ENCODE measurements at places on chromosomes 5 and 9.
A peak's percentile ranks its signal among the peaks of the same experiment; 100 is the strongest.

GRCh38 chr9:27436234-27436633 is 87.9 kb upstream of the IFNK start:
- DNase-seq, result no peak

GRCh38 chr9:4837261-4838188 is 44.8 kb downstream of the RCL1 start:
- peak; percentile 42 for DNase-seq

DNA sequence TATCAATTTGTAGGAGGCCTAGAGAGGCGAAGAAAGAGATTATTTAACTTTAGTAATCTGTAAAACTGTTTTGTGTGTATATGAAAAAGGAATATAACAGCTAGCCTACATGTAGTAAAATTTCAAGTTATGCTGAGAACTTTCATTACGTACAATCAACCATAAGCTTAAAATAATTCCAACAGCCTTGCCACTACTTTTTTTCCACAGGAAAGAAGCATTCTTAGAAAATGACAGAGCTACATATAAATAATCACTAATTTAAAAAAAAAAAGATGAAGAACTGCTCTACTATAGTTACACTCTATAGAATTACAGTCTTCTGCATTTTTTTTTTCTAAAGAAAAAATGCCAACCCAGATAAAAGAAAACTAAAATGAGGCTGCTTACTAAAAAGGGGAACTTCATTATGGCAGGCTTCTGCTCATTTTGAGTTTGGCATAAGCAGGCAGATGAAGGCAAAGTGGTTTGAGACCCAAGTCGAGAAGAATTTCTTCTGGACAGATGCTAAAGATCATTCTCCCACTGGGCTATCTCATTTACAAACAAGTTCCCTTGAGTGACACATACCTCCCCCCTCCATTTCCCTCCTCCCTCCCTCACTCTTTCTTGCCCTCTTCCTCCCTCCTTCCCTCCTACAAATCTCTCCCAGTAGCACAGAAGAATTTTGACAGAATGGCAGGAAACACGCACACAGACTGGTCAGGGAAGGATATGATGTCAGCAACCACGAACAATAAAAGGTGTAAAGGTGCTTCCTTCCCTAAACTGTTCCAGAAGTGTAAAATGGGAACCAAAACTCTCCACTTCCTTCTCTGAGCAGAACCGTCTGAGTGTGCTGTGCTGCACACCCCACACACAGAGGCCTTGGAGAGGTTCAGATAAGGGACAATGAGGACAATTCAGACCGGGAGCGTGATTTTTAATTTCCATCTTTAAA is 56.1 kb downstream of the MEF2C start:
- no peak for DNase-seq

GRCh38 chr5:157290156-157290980 is 24.4 kb downstream of the CYFIP2 start:
- no peak for DNase-seq

GRCh38 chr5:150393096-150393645 is 19.5 kb downstream of the CD74 start:
- DNase-seq, result no peak

DNA sequence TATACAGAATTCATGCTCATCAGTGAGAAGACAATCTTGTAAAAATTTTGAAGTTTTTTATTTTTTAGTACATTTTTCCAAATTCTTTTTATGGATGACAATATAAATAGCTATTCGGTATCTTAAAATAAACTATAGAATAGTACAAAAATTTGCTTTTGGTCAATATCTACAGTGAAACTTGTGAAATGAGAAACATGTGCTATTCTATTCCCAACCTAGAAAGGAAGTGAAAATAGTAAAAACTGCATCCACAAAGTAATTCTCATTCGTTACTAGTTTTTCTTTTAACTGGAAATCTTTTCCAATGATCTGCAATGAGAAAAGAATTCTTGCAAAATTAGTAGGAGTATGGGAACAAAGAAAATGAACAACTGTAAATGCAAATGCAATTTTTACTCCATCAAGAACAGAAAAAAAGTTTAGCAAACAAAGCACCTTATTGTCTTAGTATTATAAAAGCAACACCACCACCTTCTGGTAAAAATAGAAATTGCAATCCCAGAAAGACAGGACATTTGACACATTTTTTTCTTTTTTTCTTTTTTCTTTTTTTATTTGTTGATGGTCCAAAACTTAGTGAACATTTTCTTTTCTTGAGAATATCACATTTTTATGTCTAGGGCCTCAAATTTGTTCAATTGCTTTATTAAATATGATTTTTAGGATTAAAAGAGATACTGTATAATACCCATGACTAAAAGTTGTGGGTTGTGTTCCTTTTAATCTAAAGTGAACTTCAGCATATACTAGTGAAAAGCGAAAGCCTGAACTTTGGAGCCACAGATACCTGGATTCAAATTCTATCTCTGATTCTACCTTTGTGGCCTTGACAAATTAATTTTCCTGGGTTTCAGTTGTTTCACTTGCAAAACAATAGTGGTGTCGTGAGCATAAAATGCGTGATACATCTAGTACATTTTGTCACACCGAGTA is 72.3 kb downstream of the SLCO4C1 start:
- no peak for DNase-seq

DNA sequence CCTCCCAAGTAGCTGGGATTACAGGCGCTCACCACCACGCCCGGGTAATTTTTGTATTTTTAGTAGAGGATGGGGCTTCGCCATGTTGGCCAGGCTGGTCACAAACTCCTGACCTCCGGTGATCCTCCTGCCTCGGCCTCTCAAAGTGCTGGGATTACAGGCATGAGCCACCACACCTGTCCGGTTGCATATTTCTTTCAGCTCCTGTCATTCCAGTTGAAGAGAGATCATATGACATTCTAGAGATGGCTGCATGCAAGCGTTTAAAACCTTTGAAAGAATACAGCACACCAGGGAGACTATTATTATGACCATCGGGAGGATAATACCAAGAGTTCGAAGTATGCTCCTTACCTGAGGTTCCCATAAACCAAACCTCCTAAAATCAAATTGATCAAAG is 9.6 kb upstream of the NIM1K start:
- DNase-seq, result no peak

- no peak for DNase-seq
Observed at GRCh38 chr9:78493166-78493742, 196.3 kb downstream of the PSAT1 start.

DNA sequence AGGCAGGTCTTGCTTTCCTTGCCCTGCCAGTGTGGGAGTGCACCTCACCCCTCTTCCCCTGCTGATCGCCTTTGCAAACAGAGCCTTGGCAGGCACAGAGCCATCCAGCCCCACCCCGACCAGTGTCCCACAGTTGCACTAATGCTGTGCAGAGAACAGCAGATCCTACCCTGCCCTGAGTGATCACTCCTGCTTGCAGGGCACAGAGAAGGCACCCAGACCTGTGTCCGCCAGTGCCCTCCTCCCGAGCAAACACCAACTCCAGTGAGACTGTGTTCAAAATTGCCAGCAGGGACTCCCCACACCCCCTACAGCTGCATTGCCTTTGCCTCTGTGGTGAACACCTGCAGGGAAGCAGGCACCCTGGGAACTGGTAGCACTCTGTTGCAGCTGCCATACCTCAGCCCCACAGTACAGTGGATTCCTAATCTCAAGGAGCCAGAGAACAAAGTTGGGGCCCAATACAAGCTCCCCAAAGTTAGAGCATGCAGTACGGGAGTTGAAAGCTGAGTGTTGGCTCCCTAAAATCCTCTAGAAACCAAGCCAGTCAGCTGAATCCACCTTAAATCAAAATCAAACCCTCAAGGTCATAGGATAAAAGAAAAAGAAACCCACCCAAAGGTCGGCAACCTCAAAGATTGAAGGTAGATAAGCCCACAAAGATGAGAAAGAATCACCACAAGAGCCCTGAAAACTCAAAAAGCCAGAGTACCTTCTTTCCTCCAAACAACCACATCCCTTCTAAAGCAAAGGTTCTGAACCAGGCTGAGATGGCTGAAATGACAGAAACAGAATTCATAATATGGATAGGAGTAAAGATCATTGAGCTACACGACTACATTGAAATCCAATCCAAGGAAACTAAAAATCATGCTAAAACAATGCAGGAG is 92.9 kb upstream of the PIK3R1 start:
- DNase-seq, result no peak

GRCh38 chr5:161421067-161421466 is 125.5 kb downstream of the GABRB2 start:
- DNase-seq, result no peak

DNA sequence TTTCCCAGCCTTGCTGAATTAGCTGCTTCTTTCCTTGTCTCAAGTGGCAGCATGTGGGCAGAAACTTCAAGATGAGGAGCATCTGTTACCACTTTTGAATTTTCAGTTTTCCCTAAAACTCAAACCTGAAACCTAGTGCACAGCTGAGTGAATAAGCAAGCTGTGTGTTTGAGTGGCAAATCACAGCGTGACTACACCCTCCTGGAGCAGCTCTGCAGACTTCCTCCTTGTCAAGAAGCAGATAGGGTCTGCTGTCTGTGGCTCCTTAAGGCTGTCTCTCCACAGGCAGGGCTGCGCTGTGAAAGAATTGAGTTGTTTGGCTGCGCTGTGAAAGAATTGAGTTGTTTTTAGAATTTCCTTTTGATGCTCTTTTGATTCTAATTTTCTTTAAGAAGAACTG is 179.7 kb upstream of the HAPLN1 start:
- DNase-seq, result no peak

- DNase-seq, result no peak
Observed at GRCh38 chr5:126139773-126140172, 283.4 kb upstream of the GRAMD2B start.

DNA sequence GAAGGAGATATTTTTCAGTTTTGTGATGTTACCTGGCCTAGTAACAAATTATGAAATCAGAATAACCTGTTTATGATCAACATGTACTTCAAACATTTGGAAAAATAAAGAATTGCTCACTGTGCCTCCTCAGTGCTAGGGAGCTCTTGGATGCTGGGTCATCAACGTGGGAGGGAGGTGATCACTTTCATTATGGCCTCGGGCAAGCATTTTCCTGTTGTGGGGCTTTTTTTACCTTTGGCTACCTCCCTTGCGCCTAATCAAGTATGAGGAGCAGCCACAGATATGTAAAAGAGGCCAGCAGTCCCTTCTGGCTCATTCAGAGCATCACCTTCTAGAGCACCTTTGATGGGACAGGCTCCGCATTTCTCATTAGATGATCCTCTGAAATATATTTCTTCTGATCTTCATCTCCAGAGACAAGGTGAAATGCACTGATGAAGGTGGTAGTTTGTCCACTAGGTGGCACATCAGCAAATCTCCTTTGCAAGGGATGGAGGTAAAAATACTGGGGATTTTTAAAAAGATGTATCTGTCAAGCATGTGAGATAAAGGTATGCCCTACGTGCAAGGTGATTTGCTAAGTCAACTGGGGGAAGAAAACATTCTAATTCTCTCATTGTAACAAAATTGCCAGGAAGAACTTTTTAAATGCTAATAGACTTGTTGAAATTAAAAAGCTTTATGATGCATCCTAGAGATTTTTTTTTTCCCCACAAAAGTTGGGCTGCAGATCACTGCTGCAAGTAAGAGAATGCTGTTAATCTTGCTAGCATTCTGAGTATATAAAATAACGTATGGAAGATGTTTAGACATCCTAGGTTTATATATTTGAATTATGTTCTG is 218.2 kb downstream of the MAST4 start:
- no peak for DNase-seq

DNA sequence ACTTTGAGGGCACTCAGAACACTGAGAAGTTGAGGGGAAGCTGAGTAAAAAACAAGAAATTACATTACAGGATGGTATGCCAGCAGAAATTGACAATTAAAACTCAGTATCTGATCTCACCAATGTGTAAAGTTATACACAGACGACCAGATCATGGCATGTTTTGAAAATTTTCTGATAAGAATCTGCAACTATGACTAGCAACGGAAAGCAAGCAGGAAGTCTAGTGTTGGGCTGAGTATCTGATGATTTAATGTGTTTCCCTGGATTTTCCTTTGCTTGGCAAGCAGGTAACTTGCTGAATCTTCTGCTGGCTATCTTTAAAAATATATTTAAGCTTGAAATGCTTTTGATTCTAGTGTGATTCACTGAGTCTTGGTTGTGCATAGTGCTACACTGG is 5.2 kb upstream of the GCNT4 start:
- no peak for DNase-seq

GRCh38 chr9:112861638-112862555 is 28.8 kb downstream of the SLC46A2 start:
- no peak for DNase-seq

- no peak for DNase-seq
Observed at GRCh38 chr5:75931175-75931574, 152.0 kb upstream of the SV2C start.

DNA sequence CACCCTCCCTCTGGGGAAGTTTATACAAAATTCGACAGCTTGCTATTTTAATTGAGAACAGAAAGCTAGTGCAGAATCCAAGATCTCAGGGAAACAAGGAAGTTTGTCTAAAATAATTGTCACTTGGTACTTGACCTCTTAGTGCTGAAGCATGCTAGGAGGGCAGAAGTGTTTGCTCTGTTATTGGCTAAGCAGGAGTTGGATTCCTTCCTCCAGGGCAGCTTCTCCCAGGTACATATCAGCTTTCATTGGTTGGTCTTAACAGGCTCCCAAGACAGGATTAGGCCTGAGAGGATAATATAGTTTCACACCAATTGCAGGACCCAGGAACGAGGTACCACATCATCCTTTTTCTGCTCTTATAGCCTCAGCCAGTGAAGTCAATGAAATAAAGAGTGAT is 432.8 kb downstream of the IRX1 start:
- DNase-seq, result peak; percentile 12

DNA sequence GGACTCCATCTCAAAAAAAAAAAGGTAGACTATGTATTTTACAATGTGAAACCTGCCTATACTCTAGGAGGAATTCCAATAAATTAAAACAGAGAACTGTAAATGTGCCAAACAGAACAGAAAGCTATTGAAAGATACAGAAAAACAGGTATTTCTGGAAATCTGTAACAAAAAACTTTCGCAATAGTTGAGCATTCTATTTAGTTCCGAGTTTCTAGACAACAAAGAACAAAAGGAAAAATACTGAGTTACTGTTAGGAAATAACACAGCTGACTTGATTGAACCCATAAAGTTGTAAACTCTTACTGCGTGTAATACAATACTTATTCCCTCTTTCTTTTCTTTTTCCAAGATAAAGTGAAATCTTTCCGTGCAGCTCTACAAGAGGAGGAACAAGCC is 18.6 kb downstream of the DIMT1 start:
- DNase-seq, result peak; percentile 6

- no peak for DNase-seq
Observed at GRCh38 chr9:136875155-136875554, 9.0 kb upstream of the EDF1 start.

- DNase-seq, result no peak
Observed at GRCh38 chr5:177520916-177521513, 4.3 kb upstream of the DDX41 start.

- DNase-seq, result no peak
Observed at GRCh38 chr9:98763986-98764745, 32.2 kb downstream of the ANKS6 start.

GRCh38 chr5:176722757-176723156 is 75.5 kb downstream of the TSPAN17 start:
- no peak for DNase-seq

DNA sequence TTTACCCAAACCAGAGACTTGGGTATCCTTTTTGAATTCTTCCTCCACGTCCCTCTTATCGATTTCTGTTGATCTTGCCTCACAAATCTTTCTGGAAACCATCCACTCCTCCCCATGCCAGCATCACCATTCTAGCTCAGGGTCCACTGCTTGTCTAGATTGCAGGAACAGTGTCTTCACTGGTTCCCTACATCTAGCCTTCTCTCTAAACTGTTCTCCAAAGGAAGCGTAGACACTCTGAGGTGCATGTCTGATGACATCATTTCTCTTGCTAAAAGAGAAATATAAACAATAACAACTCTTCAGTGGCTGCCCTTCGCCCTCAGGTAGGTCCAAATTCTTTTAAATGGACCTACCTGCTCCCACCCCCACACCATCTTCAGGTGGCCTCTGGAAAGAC is 200.1 kb downstream of the DCP2 start:
- DNase-seq, result no peak

Measured in right lung (tissue), 10 donors.